ENCODE measurements at places on chromosomes 11 and 22.

DNA sequence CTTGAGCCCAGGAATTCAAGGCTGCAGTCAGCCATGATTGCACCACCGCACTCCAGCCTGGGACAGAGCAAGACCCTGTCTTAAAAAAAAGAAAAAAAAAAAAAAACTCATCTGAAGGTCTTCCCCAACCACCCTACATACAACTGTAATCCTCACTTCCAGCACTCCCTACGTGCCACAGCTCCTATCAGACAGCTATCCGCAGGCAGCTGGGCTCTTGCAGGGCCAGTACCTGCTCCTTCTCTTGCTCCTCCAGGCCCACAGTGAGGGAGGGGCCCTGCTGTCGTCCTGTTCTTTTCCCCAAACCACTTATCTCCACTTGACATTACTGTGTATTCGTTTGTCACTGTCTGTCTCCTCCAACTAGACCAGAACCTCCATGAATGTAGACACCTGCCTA lies 156.1 kb upstream of the NECTIN1 start:
- DNase-seq, result no peak

- DNase-seq, result no peak
Measured at GRCh38 chr11:76173663-76174062, 32.6 kb downstream of the WNT11 start.

- no peak for DNase-seq
Measured at GRCh38 chr11:74638869-74639268, 46.5 kb downstream of the POLD3 start.

DNA sequence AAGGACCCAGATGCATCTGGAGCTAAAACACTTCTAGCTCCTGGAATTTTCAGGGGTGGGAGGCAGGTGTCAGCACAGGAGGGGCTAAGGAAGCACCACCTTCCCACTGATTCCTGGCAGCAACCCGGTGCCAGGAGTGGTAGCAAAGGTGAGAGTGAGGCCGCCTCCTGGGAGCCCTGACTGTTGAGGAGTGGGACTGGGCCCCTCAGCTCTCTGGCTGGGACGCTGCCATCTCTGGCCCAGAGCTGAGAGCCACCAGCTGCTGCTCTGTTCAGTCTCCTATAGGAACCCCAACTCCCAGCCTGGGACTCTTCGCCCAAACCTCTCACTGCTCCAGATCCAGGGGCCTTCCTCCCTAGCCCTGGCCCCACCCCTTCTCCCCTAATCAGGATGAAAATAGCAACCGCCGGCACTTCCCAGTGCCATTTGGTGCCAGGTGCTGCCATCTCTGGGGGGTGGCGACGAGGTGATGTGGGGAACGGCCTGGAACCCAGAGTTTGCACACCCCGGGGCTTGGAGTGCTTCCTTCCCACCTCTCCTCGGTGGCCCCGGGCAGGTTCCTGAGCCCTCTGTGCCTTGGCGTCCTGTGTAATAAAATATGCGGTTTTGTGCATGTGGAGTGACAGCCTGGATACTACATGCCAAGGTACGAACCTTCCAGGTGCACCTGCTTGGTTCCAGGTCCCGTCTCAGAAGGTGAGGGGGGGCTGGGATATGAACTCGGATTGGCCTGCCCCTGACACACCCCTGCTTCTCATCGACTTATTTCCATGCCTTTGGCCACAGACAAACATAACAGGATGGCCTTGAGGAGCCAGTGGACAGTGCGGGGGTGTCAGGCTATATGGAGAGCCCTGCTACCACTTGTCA lies 35.7 kb upstream of the CELSR1 start:
- no peak for DNase-seq

- DNase-seq, result no peak
Measured at GRCh38 chr11:13303668-13304649, 26.4 kb downstream of the BMAL1 start.

DNA sequence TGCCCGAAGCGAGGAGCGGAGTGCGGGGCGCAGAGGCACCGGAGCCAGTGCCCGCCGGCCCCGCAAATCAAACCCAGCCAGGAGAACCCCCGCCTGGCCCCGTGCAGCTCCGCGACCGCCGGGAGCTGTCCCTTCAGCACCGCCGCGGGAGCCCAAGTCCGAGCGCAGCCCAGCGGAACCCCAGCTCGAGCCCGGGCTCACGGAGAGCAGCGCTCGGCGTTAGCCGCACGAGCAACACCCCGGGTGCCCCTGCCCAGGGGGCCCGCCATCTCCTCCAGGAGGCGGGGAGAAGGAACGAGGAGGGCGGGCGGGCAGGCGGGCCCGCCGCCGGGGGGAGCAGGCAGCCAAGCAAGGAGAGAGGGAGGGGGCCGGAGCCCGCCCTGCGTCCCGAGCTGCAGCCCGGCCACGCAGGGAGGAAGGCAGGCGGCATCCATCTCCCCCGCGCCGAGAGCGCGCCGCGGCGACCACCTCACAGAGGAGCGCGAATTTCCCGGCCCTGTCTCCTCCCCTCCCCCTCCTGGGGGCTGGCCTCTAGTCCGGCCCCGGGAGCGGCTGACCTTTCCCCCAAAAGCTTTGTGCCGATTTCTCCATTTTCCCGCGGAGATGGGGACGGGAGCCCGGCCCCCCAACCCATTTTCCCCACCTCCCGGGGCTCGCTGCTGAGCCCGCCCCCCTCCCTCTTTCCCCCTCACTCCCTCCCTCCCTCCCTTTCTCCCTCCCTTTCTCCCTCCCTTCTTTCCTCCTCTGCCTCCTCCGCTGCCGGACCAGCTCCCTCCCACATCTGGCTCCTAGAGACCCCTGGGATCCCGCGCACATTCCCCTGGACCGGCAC lies 621 bp downstream of the KCNC1 start:
- DNase-seq, result no peak

DNA sequence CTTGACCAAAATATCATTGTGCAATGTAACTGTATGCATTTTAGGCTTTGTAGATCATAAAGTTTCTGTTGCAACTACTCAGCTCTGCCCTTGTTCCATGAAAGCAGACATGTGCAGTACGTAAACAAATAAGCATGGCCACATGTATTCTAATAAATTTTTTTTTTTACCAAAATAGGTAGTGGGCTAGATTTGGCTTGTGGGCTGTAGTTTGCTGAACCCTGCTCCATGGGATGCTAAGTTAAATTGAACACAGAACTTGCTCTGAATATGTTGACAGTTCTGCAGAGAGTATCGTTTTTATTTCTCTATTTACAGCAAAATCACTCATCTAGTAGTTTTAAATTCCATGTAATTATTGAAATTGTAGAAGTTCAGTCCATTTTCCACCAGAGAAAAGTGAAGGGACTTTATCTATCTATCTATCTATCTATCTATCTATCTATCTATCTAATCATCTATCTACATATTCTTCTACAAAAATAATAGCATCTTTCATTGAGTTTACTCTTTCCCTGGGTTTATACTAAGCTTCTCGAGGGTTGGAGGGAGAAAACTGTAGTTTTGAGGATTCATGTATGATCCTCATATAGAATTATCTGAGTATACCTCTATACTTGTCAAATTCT lies 9.5 kb upstream of the OOSP4A start:
- no peak for DNase-seq

DNA sequence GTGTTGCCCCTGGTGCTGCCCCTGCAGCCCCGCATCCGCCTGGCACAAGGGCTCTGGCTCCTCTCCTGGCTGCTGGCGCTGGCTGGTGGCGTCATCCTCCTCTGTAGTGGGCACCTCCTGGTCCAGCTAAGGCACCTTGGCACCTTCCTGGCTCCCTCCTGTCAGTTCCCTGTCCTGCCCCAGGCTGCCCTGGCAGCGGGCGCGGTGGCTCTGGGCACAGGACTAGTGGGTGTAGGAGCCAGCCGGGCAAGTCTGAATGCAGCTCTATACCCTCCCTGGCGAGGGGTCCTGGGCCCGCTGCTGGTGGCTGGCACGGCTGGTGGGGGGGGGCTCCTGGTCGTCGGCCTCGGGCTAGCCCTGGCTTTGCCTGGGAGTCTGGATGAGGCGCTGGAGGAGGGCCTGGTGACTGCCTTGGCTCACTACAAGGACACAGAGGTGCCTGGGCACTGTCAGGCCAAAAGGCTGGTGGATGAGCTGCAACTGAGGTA lies 278 bp downstream of the ROM1 start:
- DNase-seq, result no peak

DNA sequence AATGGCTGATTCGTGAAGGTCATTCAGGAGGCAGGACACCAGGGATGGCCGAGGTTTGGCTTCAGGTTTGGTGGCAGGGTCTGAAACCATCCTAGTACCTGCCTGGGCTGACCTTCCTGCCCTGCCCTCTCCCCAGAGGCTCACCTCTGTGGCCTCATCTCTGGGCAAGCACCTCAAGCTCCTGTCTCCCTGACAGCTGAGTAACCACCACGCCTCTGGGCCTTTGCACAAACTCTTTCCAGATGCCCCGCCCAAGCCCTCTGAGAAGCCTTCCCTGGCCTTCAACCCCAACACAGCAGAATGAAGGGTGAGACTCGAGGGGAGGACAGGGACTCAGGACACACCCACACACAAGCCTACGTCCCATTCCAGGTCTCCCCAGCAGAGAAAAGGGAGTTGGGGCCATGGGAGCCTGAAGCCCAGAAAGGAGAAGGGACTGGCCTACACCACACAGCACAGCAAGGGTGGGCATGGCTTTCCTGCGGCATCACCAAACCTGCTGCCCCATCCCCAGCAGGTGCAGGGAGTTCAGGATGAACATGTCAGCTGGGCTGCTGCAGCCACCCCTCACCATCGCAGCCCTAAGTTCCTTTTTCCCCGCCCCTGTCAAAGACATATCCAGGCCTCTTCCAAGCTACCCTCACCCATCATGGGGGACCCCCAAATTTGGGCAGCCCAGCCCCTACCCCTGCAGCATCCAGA lies 2.4 kb downstream of the SHISA8 start:
- DNase-seq, result no peak

DNA sequence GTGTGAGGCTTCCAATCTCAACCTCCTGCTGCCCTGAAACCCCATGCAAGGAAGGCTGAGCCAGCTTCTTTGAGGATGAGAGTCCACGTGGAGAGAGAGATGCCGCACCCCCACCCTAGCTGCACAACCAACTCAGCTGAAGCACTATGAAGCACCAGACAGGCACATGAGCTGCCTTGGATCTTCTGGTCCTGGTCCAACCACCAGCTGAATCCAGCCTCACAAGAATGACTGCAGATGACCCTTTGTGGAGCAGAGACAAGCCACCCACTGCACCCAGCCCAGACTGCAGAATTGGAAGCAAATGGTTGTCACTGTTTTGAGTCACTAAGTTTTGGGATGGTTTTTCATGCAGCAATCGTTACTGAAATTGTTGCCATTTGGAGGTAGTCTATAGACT lies 149.6 kb upstream of the SYT13 start:
- DNase-seq, result no peak

DNA sequence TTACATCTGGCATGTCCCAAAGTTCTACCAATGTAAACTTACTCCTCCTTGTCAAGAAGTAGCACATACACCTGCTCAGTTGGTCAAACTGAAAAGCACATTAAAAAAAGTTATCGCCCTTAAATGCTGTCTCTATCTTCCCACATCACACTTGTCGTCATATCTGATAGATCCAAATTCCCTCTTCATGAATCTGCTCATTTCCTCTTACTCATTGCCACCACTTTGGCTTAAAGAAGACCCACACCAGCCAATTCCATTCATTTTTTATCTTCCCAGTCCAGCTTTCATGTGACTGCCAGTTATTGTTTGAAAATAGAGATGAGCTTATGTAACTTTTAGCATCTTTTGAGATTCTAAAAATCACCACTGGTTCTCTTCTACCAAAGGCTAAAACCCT lies 305.9 kb upstream of the MTNR1B start:
- no peak for DNase-seq

DNA sequence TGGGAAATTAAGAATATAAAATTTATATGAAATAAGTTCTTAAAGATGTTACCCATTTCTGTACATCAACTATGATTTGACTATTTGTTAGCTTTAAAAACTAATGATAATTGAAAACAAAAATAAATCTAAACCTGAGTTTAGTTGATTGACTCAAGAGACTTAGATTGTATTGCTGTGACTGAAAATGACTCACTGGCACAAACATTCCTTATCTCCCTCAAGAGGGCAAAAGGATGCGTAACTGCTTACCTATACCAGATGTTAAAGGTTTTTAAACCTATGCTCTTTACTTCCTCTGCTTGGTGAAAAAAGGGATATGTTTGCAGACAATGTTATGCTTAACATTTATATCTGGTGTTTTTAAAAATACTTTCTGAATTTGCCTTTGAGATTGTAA lies 30.3 kb downstream of the ATM start:
- DNase-seq, result no peak

- DNase-seq, result no peak
Measured at GRCh38 chr11:47258317-47258902, 614 bp downstream of the NR1H3 start.

DNA sequence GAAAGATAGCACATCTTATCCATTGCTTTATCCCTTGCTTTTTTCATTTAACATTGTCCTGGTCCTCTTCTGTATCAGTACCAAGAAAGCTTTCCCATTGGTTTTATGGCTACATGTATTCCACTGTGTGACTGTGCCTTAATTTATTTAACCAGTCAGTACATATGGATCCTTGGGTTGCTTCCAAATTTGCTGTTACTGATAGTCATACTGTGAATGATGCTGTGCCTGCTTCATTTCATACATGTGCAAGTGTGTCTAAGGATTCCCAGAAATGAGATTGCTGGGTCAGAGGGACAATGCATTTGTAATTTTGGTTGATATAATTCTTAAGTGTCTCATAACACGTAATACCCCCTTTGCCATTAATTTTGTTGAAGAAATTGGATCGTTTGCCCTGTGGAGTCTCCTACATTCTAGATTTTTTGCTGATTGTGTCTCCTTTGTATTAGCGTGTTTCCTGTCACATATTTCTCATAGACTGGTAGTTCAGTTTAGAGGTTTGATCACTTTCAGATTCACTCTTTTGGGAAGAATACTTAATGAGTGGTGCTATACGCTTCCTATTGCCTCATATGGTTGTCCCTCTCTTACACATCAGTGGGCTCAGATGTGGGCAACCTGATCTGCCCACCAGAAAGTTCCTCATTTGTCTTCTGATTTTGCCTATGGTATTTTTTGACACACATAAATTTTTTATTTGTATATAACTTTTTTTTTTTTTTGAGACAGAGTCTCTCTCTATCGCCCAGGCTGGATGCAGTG lies 35.3 kb downstream of the MYBPC3 start:
- DNase-seq, result no peak

DNA sequence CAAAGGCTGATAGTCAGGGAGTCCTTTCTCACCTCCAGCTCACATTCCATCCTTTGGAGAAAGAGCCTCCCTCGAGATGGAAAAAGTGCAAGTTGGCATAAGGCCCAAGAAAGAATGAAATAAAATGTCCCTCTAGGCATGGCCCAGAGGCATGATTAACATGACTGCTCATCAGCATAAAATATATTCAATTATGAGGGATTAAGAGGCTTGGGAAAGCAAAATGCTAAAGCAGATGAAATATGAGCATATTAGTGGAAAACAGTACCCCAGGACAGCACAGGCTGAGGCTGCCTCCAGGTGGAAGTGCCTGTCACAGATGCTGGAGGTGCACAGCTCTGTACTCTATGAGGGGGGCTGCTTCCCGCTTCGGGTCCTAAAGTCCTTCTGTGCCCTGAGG lies 347.8 kb upstream of the PLET1 start:
- DNase-seq, result no peak

DNA sequence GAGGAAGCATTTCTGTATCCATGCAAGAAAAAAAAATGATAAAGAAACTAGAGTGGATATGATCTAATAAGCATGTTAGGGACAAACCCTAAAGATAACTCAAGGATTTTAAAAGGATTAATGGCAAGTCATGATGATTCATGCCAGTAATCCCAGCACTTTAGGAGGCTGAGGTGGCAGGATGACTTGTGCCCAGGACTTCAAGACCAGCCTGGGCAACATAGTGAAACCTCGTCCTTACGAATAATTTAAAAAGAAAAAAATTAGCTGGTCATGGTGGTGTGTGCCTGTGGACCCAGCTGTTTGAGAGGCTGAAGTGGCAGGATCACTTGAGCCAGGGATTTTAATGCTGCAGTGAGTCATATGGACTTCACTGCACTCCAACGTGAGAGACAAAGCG lies 145.5 kb upstream of the BLID start:
- no peak for DNase-seq

Measured in esophagus squamous epithelium (tissue), 5 donors.